Endothelial cell of umbilical vein (primary cell): ENCODE measurements at places on chromosomes 11 and 22. TPM values are rescaled to one million over a fixed set of nuclear protein-coding genes. Genes with fewer than 3 reads are reported as not detected.

Gene TPBGL
- not detected in 2 replicates for polyA plus RNA-seq

Gene LRRC10B
- polyA plus RNA-seq, result not detected in 2 replicates

Gene PLCB3
- 32.3 and 33.3 TPM in 2 replicates for polyA plus RNA-seq

Gene SAA4
- not detected in 2 replicates for polyA plus RNA-seq

Gene PANX3
- polyA plus RNA-seq, result not detected in 2 replicates

Gene TECTA
- polyA plus RNA-seq, result 0.69 and 0.97 TPM in 2 replicates

Gene OR5AP2
- polyA plus RNA-seq, result not detected in 2 replicates

Gene SHANK2
- polyA plus RNA-seq, result not detected in 2 replicates

Gene PKNOX2
- 0.89 and 0.91 TPM in 2 replicates for polyA plus RNA-seq

Gene CABP4
- polyA plus RNA-seq, result 2.4 and 2.6 TPM in 2 replicates

Gene LRRC55
- not detected in 2 replicates for polyA plus RNA-seq

Gene MN1
- polyA plus RNA-seq, result 3.7 and 5.2 TPM in 2 replicates

Gene MS4A15
- polyA plus RNA-seq, result not detected in 2 replicates

Gene SAA2
- polyA plus RNA-seq, result not detected in 2 replicates

Gene LRRN4CL
- 0.03 TPM in 1 of 2 replicates, not detected in the other for polyA plus RNA-seq

Gene AIFM3
- 0.11 and 0.15 TPM in 2 replicates for polyA plus RNA-seq

Gene LINC01488
- polyA plus RNA-seq, result not detected in 2 replicates

Gene FIBIN
- polyA plus RNA-seq, result not detected in 2 replicates

Gene ESAM
- polyA plus RNA-seq, result 383 and 451 TPM in 2 replicates

Gene SCO2
- polyA plus RNA-seq, result 3.1 and 3.5 TPM in 2 replicates

Gene CEND1
- 0.15 and 0.27 TPM in 2 replicates for polyA plus RNA-seq

Gene CTSD
- 248 and 344 TPM in 2 replicates for polyA plus RNA-seq

Gene ARHGAP32
- polyA plus RNA-seq, result 3.4 TPM in 2 replicates

Gene NXPE2
- not detected in 2 replicates for polyA plus RNA-seq

Gene CRYBA4
- not detected in 2 replicates for polyA plus RNA-seq
